CD8-positive, alpha-beta memory T cell (primary cell): ENCODE measurements at places on chromosomes 16 and 17.

GRCh38 chr17:14792746-14793145 is 472.4 kb downstream of the PMP22 start:
- no peak for DNase-seq

DNA sequence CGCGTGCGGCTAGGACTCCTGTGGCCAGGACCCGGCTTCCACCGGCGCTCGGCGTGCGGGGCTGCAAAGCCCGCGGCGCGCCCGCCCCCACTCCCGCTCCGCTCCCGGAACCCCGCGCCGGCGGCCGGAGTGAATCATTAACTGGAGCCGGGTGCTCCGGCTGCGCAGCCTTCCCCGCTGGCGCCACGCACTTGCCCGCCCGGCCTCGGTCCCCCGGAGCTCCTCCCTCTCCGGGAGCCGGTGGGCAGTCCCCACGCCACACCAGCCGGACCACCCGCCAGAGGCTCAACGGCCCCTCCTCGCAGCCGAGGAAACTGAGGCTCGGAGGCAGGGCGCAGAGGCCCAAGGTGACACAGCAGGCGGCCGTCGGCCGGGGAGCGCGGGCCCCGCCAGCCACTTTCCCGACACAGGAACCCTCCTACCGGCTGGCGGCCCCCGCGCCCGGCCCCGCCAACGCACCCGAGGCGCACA is 580 bp downstream of the BCAR1 start:
- DNase-seq: no peak

- peak; percentile 69 for DNase-seq
These were observed at the start of gene NME3 for GRCh38 chr16:1771188-1771863. TSS of gene NME3 (minus strand) at chr16:1771543. CDS start at chr16:1771534, 9 bp downstream.

GRCh38 chr16:82360024-82360783 is 190.2 kb upstream of the MPHOSPH6 start:
- no peak for DNase-seq

DNA sequence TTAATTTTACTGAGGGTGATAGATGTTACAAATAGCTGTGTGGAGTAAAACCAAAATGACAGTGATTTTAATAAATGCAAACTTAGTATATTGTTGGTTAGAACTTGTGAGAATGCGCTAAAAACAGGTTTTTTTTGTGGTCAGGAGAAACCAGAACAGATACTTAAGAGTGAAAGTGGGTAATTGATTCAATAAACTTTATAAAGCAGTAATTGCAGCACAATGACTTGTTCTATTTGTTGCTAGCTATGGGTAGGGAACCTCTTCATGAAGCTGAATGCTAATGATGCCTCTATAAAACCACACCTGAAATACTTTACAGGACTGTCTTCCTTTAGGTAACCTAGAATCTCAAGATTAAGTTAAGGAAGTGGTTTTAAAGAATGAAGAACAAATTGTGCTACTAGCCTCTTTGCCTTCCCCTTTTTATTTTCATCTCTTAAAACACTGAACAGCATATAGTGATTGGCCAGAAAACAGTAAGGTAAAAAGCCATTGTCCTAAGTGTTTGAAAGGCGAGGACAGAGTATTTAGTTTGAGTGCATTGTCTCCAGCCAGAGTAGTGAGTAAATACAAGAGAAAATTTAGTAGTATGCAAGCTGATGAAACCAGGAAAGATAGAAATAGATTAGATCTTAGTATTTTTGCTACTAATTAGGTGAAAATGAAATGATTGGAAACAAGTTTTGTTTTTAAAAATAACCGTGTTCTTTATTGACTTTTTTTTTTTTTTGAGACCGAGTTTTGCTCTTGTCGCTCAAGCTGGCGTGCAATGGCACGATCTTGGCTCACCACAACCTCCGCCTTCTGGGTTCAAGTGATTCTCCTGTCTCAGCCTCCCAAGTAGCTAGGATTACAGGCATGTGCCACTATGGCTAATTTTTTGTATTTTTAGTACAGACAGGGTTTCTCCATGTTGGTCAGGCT is 6.0 kb downstream of the GGNBP2 start:
- DNase-seq: peak; percentile 36

GRCh38 chr16:2022723-2023091 is 3.1 kb downstream of the NPW start:
- no peak for DNase-seq

DNA sequence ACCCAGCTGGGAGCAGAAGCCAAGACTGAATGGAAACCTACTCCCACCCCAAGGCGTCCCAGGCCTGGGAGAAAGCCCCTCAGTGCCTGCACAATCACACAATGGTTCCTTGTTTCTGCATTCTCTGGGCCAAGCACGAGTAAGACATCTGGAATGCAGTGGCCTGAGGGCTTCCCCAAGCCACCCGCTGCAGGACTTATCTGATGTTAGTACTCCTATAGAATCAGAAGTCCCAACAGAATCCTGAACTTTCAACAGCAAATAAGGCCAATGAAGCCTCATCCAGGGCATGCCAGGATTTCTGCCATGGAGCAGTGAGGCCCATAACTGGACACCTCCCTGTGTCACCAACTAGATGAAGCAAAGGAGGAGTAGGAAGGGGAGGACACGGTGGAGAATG is 28.6 kb downstream of the MYO18A start:
- no peak for DNase-seq

- no peak for DNase-seq
These were observed 72.5 kb upstream of the IRX3 start for GRCh38 chr16:54359081-54359480.

GRCh38 chr16:56270828-56271227 is 79.5 kb downstream of the GNAO1 start:
- no peak for DNase-seq

DNA sequence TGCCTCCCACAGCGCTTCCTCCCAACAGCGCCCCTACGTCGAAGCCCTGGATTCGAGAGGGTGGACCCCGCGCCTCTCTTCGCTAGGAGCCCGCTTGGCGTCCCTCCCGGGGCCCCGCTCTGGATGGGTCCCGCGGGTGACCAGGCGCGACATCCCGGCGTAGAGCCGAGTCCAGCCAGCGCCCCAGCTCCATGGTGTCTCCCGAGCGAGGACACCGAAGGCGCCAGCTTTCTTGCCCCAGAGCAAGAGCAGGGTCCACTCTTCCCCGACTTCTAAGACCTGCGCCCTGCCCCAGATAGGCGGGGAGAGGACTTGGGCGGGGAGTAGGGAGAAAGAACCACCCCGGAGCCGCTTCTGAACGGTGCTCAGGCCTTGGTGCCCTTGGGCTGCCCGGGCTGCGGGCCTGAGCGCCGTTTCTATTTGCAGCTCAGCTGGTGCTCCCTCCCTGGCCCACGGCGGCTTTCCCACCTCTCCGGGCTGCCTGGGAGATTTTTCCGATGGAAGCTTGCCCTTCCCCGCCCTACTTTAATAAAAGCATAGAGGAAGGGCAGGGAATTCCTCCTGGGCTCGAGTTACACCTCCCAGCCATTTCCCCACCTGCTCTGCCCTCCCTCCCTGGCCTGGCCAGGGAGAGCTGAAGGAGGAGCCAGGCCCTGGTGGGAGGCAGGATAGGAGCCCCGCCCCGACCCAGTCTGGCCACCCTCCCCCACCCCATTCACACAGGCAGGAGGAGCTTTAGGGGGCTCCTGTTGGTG is 1.8 kb downstream of the MMP15 start:
- no peak for DNase-seq

GRCh38 chr17:32350666-32351418 is 885 bp downstream of the ZNF207 start:
- DNase-seq: peak; percentile 70

- DNase-seq: no peak
These were observed 118.9 kb downstream of the AATF start for GRCh38 chr17:37067555-37068111.

- no peak for DNase-seq
These were observed 80.9 kb upstream of the ZNF423 start for GRCh38 chr16:49936791-49937190.

GRCh38 chr16:6038941-6039645 is 941.5 kb upstream of the EEF2KMT start:
- no peak for DNase-seq
